Large intestine (tissue), 12 donors: ENCODE measurements at places on chromosomes 12 and 14. TPM values are rescaled to one million over a fixed set of nuclear protein-coding genes. Genes with fewer than 3 reads are reported as not detected.

DNA sequence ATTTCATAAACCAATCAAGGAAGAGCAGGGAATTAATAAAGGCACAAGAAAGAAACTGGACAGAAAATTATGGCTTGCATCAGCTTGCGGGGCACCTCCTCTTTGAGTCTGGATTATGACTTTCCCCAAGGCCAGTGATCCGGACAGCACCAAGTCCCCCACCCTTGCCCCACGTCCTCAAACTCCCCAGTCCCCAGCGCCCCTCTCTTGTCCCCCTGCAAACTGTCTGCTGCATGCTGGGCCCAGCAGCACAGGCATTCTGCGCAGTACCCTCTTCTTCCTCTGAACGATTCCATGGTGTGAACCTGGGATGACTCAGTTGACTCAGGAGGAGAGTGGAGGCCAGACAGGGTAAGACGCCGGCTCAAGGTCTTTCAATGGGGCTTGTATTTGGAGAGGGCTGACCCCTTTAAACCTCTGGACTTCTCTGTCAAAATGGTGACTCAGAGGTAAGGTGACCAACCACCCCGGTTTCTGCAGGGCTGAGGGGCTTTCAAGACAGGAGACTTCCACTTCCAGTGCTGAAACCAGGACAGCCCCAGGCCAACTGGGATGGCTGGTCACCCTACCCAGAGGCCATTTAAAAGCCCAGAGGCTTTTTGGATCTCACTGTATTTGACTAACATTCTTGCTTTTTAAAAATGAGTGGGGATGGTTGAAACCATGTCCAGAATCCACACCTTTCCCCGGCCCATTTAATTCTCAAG, 13.5 kb downstream of the C14orf132 start:
- no peak for DNase-seq

- no peak for DNase-seq
These were observed 76.1 kb downstream of the SAMD4A start for GRCh38 chr14:54642801-54643695.

BCL11B gene
- 4.0 TPM for polyA plus RNA-seq

DNA sequence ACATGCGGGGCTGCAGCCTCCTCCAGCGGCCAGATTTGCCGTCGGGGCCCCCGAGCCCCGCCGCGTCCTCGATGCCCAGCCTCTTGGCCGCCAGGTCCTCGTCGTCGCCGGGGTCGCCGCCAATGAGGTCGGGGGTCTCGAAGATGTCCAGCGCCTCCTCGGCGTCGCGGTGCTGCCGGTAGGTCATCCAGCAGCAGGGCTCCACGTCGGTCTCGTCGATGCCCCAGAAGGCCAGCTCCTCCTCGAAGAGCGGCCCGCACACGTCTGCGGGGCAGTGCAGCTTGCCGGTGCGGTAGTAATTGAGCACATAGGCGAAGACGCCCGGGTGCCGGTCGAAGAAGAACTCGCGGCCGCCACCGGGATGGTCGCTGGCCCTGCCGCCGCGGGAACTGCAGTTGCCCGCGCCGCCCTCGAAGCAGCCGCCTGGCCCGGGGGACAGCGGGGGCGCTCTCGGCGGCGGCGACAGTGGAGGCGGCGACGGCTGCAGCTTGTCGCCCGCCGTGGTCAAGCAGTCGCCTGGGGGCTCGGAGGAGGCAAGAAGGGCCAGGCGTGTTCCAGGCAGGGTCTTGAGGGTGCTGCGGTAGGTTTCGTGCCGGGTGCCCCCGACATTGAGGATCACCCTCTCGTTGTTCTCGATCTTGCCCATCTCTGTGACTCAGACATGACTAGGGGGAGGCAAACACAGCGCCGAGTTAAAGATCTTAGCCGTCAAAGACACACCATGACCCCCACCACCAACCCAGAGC, 2.1 kb downstream of the KCNC2 start:
- no peak for DNase-seq

DNA sequence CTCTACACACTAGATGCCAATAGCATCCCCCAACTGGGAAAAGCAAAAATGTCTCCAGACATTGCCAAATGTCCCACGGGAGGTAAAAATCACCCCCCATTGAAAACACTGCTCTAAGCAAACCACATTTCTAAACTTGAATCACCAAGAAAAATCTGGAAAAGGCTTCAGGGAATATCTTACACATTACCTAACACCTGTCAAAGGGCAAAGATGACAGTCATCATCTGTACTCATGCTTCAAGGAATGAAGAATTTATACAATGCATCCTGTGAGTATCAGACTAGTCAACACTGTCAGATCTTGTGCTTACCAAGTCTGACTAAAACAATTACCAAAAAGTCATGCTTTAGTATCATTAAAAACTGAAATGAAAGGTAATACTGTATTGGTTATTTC, 161.6 kb upstream of the SOX5 start:
- no peak for DNase-seq

- DNase-seq: no peak
These were observed 28.8 kb downstream of the KLRK1 start for GRCh38 chr12:10361084-10361483.

- no peak for DNase-seq
These were observed 101.4 kb downstream of the PDE3A start for GRCh38 chr12:20469756-20470155.

GRCh38 chr12:27123642-27124041, 41.3 kb upstream of the C12orf71 start:
- DNase-seq: no peak

SEC23A gene
- polyA plus RNA-seq: 92.8 TPM

NR1H4 gene
- 76.9 TPM for polyA plus RNA-seq

GRCh38 chr12:68303850-68304249, 28.3 kb downstream of the MDM1 start:
- no peak for DNase-seq

KRT7 gene
- 8.6 TPM for polyA plus RNA-seq

GRCh38 chr14:50061664-50062437, 54.5 kb downstream of the VCPKMT start:
- peak; percentile 62 for DNase-seq

DNA sequence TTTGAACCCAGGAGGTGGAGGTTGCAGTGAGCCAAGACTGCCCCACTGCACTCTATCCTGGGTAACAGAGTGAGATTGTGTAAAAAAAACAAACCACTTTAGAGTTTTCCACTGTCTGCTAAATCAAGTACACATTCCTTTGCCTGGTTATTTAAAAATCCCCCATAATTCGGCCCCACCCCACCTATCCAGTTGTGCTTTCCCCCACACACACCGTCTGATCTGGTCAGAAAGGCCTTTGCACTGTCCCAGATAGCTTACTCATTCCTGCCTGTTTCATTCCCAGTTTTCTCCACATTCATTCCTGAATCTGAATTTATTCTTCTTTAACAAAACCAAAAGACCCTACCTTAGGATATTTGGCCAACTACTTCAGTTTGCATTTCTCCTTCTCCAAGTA, 29.5 kb downstream of the NINJ2 start:
- DNase-seq: no peak

- peak; percentile 48 for DNase-seq
These were observed 35.3 kb upstream of the CSRNP2 start for GRCh38 chr12:51118706-51119105.

- DNase-seq: no peak
These were observed 211.3 kb upstream of the DIO3 start for GRCh38 chr14:101350021-101350420.

MYL6B gene
- polyA plus RNA-seq: 59.5 TPM

DNA sequence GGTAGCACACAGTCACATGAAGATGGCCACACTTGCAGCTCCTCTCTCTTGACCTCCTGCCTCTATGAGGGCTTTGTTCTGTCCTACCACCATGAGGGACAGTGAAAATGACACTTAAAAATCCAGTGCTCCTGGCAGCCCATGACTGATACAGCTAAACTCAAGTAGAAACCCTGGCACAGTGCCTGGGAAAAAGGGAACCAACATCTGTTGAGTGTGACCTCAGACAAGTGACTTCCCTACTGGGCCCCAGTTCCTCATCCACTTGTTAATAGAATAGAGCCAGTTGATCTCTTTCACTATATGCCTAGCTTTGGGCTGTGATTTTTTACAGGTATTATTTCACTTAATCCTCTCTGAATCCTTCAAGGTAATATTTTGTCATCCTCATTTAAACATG, 4.8 kb downstream of the GUCY2C start:
- no peak for DNase-seq

FAM90A1 gene
- 0.91 TPM for polyA plus RNA-seq

GARIN6 gene
- polyA plus RNA-seq: not detected

DNA sequence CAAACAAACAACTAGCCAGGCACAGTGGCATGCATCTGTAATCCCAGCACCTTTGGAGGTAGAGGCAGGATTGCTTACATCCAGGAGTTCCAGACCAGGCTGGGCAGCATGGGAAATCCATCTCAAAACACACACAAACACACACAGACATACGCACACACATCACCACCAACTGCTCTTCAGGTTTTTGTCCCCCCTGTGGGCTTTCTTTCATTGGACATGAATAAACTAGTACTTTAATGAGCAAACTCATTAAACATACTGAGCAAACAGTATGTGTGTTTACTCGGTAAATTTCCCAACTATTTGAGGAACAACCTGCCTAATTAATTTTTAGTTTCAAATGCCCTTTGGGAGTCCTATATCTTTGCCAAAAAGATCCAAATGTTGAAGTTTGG, 10.1 kb upstream of the RASSF3 start:
- DNase-seq: no peak

DNA sequence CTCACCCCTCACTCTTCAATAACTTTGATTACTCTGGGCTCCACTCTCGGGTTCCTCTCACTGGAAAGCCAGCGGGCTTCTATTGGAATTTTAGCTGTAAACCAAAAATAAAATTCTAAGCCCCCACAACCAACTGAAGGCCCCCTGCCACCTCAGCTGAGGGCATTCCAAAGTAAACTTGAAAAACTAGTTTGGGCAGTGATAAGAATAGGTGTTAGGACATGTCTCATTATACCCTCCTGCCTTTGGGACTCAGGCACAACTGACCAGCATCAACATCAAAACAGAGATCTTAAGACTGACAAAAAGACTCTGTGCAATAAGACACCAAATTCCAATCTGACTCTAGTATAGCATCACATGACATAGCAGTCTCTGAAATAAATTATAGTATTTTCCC, 11.9 kb upstream of the TSPAN9 start:
- no peak for DNase-seq

PTPRR gene
- 3.0 TPM for polyA plus RNA-seq

- DNase-seq: no peak
These were observed 27.5 kb downstream of the WIF1 start for GRCh38 chr12:65093606-65094005.

ANKS1B gene
- 2.4 TPM for polyA plus RNA-seq

DNA sequence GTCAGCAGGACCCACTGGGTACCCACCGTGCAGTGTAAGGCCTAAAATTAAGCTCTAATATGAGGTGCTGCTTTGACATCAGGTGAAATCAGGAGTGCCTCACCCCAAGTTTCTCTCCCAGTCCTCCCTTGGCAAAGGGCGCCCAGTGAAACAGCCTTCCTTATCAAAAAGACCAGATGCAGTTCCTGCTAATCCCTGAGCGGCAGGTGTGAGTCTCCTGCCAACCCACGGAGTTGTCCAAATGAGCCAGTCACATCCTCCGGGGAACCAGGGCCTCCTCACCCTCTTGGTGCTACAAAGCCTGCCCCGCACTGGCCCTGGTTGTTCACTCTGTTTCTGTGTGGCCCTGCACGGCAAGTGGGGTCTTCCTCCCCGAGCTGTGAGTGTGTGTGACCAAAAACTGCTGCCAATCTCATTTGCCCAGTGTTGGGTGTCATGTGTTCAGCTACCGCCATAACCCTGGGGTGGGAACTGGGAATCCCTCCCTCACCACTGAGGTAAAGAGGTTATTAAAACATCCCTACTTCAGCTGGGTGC, 20.2 kb upstream of the P2RX4 start:
- no peak for DNase-seq

DNA sequence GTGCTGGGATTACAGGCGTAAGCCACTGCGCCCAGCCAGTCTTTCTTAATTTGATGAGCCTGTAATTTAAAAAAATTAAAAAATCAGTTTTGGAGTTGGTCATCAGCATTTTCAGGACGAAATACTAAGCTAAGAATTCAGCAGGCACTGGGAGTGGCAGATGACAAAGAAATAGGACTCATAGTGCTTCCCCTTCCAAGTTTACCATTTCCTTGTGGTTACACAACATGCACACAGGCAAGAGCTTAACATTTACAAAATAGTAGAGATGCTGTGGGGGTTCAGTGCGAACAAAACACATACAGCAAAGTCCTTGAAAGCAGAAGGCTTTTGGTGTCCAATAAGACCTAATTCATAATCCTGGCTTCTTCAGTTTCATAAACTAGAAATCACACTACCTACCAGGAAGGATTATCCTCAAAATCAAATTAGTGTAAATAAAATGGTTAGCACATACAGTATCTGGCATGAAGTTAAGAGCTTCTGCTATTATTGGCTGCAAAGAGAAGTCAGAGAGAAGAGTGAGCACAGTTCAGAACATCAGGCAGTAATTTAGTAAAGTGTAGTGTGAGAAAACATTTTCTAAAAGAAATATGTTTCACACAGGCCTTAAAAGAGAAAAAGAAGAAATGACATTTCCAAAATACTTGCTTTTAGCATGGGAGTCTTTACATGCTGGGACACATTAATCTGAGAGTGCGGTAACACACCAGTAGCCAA, 22.2 kb upstream of the KIF21A start:
- DNase-seq: no peak

- no peak for DNase-seq
These were observed 4.0 kb downstream of the KRT77 start for GRCh38 chr12:52699373-52699772.

TBPL2 gene
- polyA plus RNA-seq: 0.01 TPM

DNA sequence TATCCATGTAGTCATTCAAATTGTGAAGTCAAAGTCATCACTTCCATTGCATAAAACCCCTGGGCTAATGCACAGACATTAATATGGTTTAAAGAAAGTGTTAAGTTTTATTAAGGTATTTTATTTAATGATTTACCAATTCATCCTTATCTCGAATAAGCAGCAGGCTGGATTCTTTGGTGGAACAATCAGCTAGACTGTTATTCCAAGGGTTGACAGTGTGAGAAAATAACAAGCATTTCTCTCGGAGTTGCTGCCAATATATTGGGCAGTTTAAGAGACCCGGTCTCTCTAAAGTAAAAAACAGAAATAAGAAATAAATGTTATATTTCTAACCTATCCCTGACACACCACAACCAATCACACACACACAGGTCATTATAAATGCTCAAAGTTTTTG, 9.4 kb downstream of the KLRB1 start:
- no peak for DNase-seq

TWF1 gene
- polyA plus RNA-seq: 84.1 TPM

DNA sequence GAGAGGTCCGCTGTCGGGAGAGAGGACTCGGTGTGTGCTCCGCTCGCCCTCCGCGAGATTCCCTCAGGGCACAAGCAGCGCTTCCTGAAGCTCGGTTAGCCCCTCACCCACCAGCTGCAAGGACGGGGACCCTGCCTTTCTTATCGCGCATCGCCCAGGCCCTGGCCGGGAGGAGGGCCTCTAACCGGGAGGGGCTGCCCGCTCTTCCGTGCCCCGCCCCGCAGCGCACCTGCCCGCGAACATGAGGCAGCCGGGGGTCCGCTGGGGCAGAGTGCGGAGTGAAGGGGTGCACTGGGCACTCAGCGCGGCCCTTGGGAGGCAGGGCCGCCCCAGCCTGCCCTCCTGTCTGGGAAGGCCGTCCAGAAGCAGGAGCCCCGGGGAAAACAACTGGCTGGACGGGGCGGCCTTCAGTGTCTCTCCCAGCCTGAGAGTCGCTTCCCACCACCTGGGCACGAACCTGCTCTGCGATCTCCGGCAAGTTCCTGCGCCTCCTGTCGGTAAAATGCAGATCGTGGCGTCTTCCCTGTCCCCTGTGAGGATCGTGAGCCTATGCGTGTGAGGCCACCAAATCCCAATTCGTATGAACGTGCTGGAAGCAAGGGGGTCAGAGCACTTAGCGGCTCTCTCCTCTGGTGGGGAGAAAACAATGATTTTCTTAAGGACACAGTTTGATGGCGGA, 28.0 kb upstream of the ADIPOR2 start:
- DNase-seq: peak; percentile 82

GRCh38 chr12:81170072-81170471, 92.2 kb downstream of the ACSS3 start:
- DNase-seq: no peak

E2F7 gene
- polyA plus RNA-seq: 3.7 TPM
